HCEC 1CT (cell line): ENCODE measurements at places on chromosomes 2 and 18.

- no peak for DNase-seq
These were observed 754.6 kb upstream of the SOX11 start for GRCh38 chr2:4937550-4937949.

GRCh38 chr2:36392571-36393255 is 37.1 kb downstream of the CRIM1 start:
- no peak for DNase-seq

DNA sequence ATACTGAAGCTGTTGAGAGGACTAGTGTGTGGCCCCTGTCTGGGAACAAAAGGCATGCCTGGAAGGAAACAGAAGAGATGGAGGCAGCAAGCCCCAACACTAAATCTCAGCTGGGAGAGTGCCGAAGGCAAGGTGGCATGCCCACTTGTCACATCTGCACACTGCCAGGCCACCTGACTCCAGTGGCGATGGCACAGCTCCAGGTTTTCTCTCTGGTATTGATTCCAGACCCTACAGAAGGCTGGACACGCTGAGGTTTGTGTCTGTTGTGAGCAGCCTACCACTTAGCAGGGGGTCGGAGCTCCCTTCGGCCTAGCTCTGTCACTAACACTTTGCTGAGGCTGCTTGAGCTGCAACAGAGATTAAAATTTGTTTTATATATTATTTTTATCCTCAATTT is 307.3 kb downstream of the TDRD15 start:
- DNase-seq: no peak

- DNase-seq: no peak
These were observed 2.0 kb upstream of the CAPN10 start for GRCh38 chr2:240584486-240585031.

DNA sequence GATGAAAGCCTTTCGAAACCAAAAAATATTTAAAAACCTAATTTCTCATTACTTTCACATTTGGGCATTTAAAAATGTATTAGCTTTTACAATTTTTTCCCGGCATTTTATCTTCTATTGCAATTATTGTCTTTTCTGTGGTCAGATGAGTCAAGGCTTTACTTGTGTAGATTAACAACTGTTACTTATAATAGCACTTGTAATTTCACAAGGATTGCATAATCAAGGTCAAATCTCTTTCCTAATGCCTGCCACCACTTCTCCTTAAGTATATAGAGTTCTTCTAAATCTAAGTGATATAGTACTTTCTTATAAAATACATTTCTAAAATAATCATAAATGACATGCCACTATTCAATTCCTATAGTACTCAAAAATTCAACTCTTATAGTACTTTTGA is 67.2 kb downstream of the SLC8A1 start:
- peak; percentile 90 for DNase-seq

GRCh38 chr2:118249531-118249930 is 161.3 kb downstream of the INSIG2 start:
- no peak for DNase-seq

- DNase-seq: peak; percentile 26
These were observed 883 bp downstream of the SMCHD1 start for GRCh38 chr18:2656237-2656980.

- DNase-seq: peak; percentile 48
These were observed 344.9 kb downstream of the RBM43 start for GRCh38 chr2:150916467-150917396.

- DNase-seq: peak; percentile 85
These were observed 46.8 kb upstream of the BIN1 start for GRCh38 chr2:127153691-127154158.

GRCh38 chr18:77111951-77112746 is 20.4 kb downstream of the MBP start:
- no peak for DNase-seq

DNA sequence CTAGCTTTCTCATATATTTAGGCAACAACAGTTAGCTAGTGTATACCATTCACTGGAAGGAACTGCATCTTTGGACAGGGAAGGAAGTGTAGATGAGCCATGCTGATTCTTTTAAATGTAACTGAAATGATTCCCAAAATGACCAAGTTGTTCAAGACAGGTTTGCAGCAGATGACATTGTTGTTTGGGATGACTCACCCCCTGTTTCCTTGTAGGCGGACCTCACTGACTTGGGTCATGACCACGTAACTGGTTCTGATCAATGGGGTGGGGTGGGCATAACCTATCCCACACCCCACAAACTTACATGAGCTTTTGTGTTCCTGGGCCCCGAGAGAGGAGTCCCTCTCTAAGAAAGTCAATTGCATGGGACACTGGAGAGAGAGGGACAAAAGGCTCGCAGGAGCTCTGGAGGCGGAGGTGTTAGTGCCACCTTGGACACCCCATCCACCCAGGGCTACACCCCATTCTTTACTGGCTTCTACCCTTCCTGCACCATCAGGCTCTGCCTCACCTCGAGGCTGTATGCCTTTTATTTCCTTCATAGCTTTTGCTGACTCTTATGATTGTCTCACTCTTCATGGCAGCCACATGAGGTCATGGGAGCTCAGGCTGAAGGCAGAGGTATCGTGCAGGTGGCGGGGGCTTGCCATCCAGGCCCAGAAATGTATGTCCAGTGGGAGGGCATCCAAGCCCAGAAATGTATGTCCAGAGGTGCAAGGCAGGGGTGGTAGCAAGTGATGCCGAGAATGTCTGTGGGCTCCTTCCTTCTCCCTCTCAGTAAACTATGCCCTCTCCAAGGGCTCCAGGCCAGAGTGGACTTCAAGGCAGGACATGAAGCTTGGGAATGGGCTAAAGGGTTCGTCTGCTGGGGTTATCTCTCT is 108.0 kb downstream of the TWIST2 start:
- peak; percentile 49 for DNase-seq

- DNase-seq: no peak
These were observed 5.4 kb upstream of the RNASEH1 start for GRCh38 chr2:3563521-3563976.

- DNase-seq: no peak
These were observed 67.1 kb downstream of the MARCO start for GRCh38 chr2:119009110-119009509.

DNA sequence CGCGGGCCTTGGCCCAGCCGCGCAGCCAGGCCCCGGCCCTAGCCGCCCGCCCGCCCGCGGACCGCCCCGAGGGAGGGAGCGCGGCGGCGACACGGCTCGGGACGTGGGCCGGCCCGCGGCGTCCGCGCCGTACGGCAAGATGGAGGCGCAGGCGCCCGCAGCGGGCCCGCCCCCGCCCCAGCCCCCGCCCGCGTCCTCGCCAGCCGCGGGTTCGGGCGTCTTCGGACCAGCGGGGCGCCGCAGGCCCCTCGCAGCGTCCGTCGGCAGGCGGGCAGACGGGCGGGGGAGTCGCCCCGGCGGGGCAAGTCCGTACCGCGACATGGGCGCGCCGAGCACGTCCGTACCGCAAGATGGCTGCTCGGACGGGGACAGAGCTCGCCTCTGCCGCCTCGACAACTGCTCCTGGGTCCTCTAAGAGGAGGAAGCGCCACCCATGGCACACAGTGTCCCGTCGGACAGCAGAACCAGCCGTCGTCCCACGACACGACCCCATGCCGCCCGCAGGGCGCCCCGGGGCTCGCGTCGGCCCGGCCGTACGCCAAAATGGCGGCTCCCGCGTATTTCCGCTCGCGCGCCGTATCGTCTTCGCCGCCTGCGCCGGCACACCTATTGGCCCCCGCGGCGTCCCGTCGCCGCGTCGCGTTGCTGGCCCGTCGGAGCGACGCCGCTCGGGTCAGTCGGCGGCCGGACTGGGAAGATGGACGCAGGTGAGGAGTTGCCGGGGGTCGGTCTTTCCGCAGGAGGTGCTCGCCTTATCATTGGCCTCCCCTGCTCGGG is at the start of the genes ATG4B and THAP4:
Gene ATG4B, plus strand, starts transcription at position 676 of the 777 bp plus-strand sequence. Its CDS starts 22 bp downstream, at position 698.
Gene THAP4, minus strand, starts transcription at position 141 of the 777 bp plus-strand sequence. CDS start 141 bp downstream, outside the sequence.
- peak; percentile 86 for DNase-seq

GRCh38 chr2:143513081-143513480 is 383.9 kb downstream of the ARHGAP15 start:
- DNase-seq: peak; percentile 70

DNA sequence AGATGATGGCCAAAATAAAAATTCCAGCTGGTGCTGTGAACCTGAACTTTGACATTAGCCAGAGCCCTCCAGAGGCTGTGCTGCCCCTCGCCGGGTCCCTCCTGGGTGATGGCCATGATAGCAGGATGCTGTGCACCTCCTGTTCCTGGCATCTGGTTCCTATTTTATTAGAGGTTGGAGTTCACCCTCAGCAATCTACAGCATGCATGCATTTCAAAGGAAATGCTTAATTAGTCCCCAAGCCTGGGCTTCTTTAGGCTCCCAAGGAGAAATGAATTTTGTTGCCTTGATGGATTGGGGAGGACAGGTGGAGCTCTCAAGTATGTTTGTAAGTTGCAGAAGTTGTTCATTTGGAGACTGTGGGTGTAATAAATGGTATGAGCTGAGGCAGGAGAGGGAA is 166.9 kb downstream of the GLI2 start:
- no peak for DNase-seq

DNA sequence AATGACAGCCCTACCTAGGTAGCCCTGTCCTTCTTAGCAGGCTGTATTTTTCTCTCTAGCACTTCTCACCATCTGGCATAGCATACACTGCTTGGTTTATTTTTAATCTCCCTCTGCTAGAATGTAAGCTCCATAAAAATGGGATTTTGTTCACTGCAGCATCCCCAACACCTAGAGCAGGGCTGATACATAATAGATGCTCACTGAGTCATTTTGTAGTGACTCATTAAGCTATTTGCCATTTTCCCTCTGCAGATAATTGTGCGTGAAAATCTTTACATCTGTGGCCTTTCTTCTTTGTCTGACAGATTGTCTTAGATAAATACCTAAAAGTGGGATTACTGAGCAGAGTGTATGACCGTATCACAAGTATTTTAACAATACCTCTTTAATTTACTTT is 82.5 kb downstream of the CERS6 start:
- peak; percentile 16 for DNase-seq

GRCh38 chr18:58557008-58557435 is 71.9 kb downstream of the ALPK2 start:
- DNase-seq: no peak

- no peak for DNase-seq
These were observed 24.8 kb upstream of the LMAN1 start for GRCh38 chr18:59383851-59384250.

DNA sequence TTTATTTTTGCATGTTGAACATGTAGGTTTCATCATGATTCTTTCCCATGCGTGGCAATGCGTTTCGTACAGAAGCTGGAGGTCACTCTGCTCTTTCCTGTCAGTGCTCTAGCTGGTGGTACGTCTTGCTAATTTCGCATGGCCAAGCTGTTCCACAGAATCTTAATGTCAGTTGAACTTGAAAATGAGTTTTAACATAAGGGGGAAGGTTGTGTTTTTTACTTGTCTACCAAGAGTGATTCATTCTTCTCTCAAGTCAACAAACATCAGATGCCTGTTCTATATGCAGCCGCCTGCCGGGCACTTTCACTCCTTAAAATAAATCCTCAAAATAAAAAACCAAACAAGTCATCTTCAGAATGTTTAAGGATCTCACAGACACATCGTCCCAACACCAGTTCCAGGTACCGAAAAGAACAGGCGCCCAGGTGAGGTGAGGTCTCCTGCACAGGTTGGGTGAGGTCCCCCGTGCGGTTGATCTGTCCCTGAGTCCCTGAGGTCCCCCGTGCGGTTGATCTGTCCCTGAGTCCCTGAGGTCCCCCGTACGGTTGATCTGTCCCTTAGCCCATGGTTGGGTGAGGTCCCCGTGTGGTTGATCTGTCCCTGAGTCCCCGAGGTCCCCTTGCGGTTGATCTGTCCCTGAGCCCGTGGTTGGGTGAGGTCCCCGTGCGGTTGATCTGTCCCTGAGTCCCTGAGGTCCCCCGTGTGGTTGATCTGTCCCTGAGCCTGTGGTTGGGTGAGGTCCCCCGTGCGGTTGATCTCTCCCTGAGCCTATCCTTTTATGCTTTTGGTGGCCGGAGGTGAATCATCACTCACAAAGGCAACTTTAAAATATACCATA is 57.0 kb upstream of the KCNG2 start:
- DNase-seq: no peak

GRCh38 chr2:156625360-156626170 is 189.4 kb downstream of the GPD2 start:
- no peak for DNase-seq

DNA sequence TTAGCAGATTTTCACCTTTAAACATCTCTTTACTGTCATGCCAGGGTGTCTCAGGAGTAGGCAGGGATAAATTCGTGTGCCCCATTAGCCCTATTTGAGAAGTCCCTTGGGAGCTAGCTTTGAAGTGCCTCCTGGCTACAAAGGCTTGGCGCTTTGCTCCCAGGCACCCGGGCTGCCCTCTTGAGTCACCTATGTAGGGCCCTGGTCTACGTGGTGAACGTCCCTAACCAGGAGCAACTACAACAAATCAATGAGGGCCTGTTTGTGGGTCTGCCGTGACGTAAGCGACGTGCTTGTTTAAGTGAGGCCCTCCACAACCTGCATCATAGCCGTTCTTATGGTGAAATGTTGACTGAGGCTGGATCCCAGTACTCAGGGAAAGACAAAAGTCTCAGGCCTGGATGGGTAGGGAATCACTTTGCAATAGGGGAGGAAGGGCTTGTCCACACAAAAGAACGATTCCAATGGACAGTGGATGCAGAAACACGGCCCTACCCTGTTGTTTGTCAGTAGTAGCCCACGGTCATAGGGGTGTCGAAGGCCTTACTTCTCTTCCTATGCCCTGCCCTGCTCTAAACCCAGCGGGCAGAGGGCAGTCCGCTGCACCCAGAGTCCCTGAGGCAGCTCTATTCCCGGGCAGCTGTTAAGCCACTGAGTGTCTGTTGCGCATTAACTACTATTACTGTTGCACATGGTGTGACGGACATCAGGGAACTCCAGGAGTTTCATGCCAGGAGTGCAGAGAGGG is 93.9 kb downstream of the INHBB start:
- no peak for DNase-seq

DNA sequence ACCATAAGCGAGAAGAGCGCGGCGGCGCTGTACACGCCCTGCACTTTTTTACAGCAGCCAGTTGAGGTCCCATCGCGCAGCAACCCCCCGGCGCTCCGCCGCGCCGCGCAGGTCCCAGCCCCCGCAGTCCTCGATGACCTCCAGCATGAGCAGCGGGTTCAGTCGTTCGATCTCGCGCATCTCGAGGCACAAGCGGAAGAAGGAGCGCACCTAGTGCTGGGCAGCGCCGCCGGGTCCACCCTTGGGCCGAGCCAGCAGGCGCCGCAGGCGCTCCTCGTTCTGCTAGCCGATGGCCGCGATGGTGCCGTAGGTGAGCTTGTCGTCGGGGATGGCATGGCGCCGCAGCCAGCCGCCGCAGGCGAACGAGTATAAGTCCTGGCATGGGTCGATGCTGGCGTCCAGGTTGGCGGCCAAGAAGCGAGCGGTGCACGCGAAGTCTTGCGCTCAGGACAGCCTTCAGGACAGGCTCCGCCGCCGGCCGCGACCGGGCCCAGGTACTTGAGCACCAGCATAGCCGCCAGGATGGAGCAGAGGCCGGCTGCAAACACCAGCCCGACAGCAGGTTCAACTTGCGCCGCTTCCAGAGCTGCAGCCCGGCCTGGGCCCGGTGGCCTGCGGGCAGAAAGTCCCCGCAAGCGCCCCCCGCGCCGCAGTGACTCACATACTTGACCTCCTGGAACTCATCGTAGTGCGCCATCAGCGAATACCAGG is 8.3 kb downstream of the ALPP start:
- no peak for DNase-seq

GRCh38 chr2:11535899-11536344 is 2.1 kb downstream of the GREB1 start:
- DNase-seq: no peak
